NCI-H187 (cell line): ENCODE measurements at places on chromosomes 7 and 10.
A peak's percentile ranks its signal among the peaks of the same experiment; 100 is the strongest.

GRCh38 chr10:14478201-14478600, 147.5 kb upstream of the FRMD4A start:
- DNase-seq: no peak

GRCh38 chr7:10773430-10773829, 200.2 kb upstream of the PHF14 start:
- no peak for DNase-seq

DNA sequence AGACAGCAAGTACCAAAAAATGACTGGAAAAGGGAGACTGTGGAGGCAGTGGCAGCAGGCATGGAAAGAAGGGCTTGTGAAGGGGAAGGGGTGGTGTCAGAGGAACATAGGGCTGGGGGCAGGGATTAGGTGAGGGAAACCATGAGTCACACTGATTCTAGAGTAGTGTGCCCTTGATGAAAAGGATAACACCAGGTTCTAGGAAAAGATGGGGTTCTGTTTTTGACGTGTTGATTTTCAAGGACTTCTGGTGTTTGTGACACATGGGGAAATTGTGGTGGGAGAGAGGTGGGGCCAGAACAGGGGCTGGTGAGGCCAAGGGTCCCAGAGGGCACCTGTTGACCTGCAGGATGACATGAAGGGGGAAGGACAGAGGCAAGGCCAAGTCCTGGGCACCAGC, 57.1 kb downstream of the FIGNL1 start:
- no peak for DNase-seq

DNA sequence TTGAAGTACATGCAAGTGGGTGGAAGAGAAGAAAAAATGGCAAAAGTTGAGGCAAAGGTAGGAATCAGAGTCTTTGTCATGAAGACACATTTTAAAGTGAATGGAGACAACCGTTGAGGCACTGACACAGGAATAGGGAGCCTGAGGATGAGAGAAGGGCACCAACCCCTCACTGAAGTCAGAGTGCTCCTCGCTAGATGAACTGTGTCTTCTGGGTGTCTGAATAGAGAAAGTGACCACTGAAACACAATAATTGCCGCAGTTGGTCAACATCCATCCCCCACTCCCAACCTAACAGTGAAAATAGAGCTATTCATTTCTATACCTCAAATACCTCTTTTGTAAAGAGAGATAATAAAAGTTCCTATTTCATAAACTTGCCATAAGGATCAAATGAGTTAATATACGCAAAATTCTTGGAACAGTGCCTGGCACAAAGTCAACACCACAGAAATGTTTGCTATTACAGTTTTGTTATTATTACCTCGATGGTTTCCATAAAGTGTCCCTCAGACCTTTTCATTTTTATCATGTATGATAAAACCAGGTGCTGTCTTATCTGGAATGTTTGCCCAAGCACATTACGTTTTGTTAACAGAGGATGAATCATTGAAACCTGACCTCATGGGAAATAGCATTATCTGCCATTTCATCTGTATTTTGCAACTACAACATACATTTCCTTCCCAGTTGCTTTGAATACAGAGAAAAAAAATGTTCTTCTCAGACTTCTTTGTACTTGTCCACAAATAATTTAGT, 61.8 kb upstream of the SP4 start:
- no peak for DNase-seq

DNA sequence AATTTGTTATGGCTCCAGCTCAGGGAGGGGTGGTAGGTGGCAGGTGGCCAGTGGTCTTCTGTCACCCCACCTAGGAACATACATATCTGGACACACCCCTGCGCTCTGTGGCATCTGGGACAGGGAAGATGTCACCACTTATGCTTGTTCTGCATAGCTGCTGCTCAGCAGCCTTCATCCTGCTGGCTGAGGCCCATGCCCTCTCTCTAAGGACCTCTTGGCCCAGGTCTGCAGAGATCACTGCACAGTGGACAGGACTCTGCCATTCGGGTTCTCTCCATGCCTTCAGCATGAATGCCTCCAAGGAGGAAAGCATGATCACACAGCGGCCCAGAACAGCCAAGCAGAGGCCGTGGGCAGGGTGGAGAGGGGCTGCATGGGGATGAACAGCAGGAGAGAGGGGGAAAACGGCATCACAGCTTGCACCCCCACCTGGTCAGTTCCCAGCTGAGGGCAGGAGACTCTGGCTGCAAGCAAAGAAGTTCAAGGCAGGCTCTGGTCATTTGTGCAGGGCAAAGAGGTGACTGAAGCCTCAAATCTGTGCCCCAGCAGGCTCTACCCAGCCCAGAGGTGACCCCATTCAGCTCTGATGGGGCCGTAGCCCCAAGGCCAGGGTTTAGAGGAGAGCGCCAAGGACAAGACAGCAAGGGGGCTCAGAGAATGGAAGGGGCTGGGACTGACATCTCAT, 47.8 kb upstream of the GDF10 start:
- DNase-seq: no peak

- DNase-seq: no peak
Measured at GRCh38 chr7:150719960-150720891, 3.8 kb downstream of the GIMAP1 start.

- no peak for DNase-seq
Measured at GRCh38 chr7:26619348-26619984, 244.9 kb downstream of the SKAP2 start.

- DNase-seq: no peak
Measured at GRCh38 chr7:5624386-5625365, 156.8 kb downstream of the RNF216 start.

GRCh38 chr10:19629567-19629966, 186.7 kb upstream of the PLXDC2 start:
- DNase-seq: no peak

DNA sequence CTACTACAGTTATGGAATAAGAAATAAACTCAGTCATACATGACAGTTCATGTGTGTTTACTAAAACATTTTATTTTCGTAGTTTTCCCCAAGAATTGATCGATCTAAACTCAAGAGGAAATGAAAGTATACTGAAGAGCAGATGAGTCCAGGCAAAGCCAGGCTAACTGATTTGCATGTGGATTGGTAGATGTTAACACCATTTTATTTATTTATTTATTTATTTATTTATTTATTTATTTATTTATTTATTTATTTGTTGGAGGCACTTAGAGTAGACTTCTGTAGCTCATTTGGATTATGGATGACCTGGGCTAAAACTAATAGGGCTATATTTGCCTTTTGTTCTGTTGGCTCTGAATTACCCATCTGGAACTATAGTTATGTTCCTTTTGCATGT, 68.5 kb upstream of the DKK1 start:
- no peak for DNase-seq

- no peak for DNase-seq
Measured at GRCh38 chr10:1670541-1671365, 66.6 kb downstream of the ADARB2 start.

DNA sequence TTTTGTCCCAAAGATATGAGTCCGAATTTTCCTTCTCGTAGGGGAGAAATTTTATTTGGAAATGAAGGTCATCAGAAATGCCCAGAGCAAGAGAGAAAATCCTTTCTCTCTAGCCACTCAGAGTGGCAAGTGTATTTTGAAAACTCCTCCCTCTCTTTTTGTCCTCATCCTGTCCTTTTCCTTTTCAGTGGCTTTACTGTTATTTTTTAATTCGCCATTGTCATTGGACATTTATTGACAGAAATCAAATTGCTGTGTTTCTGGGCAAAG, 39.6 kb downstream of the TET1 start:
- DNase-seq: no peak

DNA sequence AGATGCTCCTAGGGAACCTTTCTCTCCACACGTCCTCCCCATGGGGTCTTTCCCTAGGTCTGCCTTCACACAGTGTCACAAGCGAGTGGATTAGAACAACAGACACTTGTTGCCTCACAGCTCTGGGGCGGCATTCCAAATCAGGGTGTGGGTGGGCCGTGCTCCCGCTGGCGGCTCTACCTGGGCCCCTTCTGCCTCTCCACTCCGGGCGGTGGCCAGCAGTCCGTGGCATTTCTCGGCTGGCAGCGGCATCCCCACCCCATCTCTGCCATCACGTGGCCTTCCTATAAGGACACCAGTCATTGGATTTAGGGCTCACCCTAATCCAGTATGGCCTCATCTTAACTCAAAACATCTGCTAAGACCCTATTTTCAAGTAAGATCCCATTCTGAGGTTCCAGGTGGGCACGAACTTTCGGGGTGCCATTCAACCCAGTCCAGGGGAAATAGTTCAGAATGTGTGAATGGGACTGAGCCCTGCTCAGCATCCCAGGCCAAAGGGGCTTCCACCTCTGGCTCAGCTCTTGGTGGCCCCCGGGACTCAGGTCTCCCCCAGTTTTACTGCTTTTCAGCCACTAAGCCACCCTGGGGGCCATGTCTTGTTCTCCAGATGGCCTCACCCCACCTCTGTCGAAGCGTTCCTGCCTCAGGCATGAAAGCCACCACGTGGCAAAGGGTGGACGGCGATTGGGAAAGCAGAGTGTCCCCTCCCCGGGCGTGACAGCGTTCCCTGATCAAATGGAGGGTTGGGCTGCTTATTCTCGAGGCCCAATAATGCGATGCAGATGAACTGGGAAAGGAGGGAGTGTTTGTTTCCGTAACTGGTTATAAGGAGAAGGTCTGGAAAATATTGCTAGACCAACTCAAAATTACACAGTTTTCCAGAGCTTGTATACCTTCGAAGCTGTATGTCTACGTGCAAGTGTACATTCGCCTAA, 350.0 kb downstream of the GLRX3 start:
- DNase-seq: no peak

GRCh38 chr10:123891144-123892071, at the start of gene CPXM2:
Gene CPXM2 (minus strand): TSS chr10:123891807. CDS start chr10:123891659, 148 bp downstream.
- no peak for DNase-seq

DNA sequence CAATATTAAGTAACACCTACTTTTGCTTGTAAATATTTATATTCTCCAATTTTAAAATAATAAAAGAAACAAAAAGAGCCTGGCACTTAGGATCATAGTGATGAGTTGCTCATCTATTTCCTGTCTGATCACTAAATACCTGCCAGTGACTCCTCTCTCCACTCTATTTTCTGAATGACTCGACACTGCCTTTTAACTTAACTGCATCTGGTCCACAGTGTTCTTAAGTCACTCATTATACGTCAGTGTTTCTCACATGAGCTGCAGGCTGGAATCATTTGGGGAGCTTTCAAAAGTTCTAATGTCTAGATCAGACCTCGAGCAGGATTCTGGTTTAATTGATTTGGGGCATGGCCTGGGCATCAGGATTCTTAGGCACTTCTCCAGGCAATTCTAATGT, 78.0 kb upstream of the AGBL3 start:
- DNase-seq: no peak

DNA sequence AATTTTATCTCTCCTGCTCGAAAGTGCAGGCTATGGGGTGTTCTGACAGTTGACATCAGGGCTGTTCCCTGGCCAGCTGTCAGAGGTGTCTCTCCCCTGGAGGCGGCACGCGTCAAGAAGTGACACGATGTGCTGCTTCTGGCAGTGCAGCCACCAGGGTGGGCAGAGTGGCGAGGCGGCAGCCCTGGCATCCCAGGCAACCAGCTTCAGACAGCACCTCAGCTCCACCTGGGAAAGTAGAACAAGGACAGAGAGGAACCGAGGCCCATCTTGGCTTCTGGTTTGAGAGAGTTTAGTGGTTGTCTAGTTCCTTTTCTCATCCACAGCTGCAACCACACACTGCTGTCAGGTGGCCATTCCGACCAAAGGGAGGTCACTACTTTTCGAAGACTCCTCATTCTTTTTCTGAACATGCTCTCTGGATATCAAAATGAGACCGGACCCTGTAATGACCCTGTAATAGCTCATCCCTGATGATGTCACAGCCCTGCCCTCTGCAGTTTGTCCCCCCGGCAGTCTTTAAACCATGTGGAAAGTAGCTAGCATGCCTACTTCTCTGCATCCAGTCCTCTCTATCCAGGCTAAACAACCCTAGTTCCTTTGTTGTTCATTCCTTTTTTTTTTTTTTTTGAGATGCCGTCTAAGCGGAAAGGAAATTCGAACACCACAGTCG, 381.0 kb upstream of the NRP1 start:
- DNase-seq: no peak

- no peak for DNase-seq
Measured at GRCh38 chr7:38274486-38274885, 1.1 kb upstream of the TARP start.

- peak; percentile 69 for DNase-seq
Measured at GRCh38 chr7:140673063-140673773, 473 bp downstream of the ADCK2 start.

DNA sequence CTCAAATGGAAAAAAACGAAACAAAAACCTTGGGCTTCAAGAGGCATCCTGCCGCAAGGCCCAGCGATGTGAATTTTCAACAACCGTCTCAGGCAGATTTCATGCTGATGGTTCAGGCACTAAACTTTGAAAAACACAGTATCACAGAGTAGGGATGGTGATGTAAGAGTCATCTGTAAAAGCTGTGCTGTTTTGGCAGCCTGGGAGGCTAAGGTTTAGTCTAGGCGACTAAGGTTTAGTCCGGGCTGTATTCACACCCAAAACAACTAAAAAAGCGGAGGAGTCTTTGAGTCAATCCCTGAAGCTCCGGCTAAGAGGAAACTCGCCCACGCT, 420 bp upstream of the MINPP1 start:
- peak; percentile 26 for DNase-seq

DNA sequence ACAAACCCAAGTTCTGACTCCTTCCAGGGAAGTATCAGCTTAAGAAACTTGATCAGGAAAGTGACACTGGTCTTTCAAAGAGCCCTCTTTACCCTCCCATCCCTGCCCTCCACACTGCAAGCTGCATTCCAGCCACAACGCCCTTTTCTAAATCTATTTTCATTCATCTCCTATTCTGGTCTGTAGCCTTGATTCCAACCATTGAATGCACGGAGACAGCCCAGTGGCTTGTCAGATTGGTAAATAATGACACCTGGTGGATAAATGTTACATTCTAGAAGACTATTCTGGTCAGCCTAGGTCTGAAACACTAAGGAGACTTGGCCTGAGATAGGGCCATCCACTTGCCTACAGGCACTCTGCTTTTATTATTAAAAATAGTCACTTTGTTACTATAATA, 20.9 kb downstream of the MORN4 start:
- no peak for DNase-seq

GRCh38 chr7:74289018-74289658, at the start of gene CLIP2:
Gene CLIP2 (plus strand): TSS chr7:74289407. CDS start chr7:74317547, 28,140 bp downstream.
- peak; percentile 6 for DNase-seq

GRCh38 chr7:24739306-24739705, 18.0 kb downstream of the GSDME start:
- DNase-seq: no peak

DNA sequence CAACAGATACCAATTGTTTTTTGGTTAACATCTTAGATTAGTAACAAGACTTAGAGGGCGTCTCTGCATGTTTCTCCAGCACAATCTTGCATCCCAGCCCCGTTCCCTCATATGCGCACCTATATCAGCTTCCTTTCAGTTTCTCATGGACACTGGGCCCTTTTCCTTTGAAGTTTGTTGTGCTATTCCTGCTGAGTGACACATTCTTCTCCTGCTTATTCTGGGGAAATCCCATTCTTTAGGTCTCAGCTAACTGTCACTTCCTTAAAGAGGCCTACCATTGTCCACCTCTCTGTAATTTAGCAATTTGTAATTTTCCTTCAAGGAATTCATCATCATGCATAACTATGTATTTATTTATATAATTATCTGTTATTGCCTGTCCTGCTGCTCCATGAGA, 110.3 kb upstream of the STEAP1B start:
- no peak for DNase-seq
